ENCODE measurements at places on chromosomes 2 and 18. TPM values are rescaled to one million over a fixed set of nuclear protein-coding genes. Genes with fewer than 3 reads are reported as not detected.

Gene LOXHD1
- not detected for total RNA-seq

Gene LDLRAD4
- total RNA-seq, result 28.4 TPM

Gene CEP192
- 34.0 TPM for total RNA-seq

Gene ING5
- total RNA-seq, result 35.7 TPM

Gene STAT4
- total RNA-seq, result 52.6 TPM

Gene ECEL1
- total RNA-seq, result not detected

Gene STARD6
- total RNA-seq, result not detected

Gene NRP2
- total RNA-seq, result 2.6 TPM

Gene ANKRD30BL
- total RNA-seq, result not detected

Gene POLE4
- total RNA-seq, result 54.6 TPM

Gene SATB2
- total RNA-seq, result 0.17 TPM

Gene RAB17
- not detected for total RNA-seq

Gene CPLX4
- total RNA-seq, result not detected

Gene PIKFYVE
- 23.7 TPM for total RNA-seq

Gene RTKN
- total RNA-seq, result 1.6 TPM

Gene ZNF385B
- not detected for total RNA-seq

Gene SRBD1
- total RNA-seq, result 20.5 TPM

Gene CD8B
- total RNA-seq, result 0.87 TPM

Gene BMP10
- total RNA-seq, result not detected

Gene ESPNL
- total RNA-seq, result 0.14 TPM

Gene MATN3
- total RNA-seq, result not detected

Gene LYPD6B
- total RNA-seq, result not detected

Gene NPHP1
- 1.9 TPM for total RNA-seq

Gene SOS1
- total RNA-seq, result 41.2 TPM

Gene CGREF1
- 2.9 TPM for total RNA-seq

Gene PAX3
- total RNA-seq, result not detected

Gene CELF4
- total RNA-seq, result not detected

Gene LPIN2
- 107 TPM for total RNA-seq

Gene NCKAP5
- total RNA-seq, result not detected

Gene SNORC
- 0.85 TPM for total RNA-seq

Gene SULT1C4
- not detected for total RNA-seq

Gene SLC16A14
- 1.2 TPM for total RNA-seq

Gene MC2R
- not detected for total RNA-seq

Gene C2orf72
- 0.34 TPM for total RNA-seq

Gene PLCD4
- 0.51 TPM for total RNA-seq

Gene ABCB11
- total RNA-seq, result not detected

Gene ITGB6
- total RNA-seq, result not detected

Gene LYPD6
- total RNA-seq, result not detected

Gene NEU2
- total RNA-seq, result not detected

Gene IL1F10
- not detected for total RNA-seq

Gene VAMP5
- 51.9 TPM for total RNA-seq

Gene PLGLB1
- total RNA-seq, result 0.36 TPM

Gene ZNF2
- total RNA-seq, result 3.9 TPM

Gene PLB1
- total RNA-seq, result 0.85 TPM

Gene KRTCAP3
- total RNA-seq, result 5.4 TPM

Gene GPD2
- 28.6 TPM for total RNA-seq

Gene FKBP7
- total RNA-seq, result 2.8 TPM

Data from activated CD4-positive, alpha-beta memory T cell treated with anti-CD3 and anti-CD28 coated beads for 36 hours (primary cell).